T-helper 17 cell (primary cell): ENCODE measurements at places on chromosomes 11 and 22.

DNA sequence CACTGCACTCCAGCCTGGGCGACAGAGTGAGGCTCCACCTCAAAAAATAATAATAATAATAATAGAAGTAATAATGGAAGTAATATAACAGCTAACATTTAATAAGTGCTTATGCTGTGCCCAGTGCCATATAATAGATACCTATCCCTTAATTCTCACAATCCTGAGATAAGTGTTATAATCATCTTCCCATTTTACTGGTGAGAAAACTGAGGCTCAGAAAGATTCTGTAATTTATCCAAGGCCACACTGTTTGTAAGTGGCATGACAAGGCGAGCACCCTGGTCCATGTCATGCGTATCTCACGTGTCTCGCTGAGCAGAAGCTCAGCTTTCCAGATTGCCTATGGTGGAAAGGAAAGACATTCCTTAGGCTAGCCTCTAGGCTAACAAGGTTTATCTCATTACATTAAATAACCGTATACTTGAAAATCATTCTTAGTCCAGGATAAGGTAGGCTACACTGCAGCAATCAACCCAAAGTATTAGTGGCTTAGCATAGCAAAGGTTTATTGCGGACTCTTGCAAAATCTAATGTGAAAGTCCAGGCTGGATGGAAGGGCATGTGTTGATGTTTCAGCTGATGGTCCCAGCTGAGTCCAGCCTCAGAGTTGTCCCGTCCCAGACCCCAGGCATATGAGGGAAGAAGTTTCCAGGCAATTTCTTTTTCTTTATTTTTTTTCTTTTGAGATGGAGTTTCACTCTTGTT is 15.0 kb upstream of the LDLRAD3 start:
- peaks cover 38% of the 10 kb centered on the region for H3K27me3 ChIP-seq

DNA sequence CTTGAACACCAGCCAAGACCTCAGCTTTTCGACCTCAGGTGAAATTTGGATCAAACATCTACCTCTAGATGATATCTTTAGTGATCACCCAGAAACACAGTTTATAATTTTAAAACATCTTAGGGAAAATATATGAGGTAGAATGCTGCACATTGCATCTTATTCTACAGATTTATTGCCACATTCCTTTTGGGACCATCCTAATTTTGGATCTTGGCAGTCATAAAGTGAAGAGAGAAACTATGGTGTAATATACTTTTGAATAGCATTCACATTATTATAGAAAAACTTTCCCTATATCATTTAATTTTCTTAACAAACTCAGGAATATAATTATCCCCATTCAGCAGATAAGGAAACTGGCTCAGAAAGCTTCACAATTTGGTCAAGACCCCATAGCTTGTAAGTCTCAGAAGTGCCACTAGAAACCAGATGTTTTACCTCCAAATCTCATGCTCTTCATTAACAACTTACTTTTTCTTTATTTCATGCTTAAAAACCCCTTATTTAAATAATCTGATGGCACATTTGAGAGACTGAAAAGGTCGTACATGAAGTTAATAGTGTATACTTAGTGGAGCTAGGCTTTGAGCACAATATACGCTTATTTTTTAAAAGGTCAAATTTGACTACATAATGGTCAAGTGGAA is 199.2 kb upstream of the CTSC start:
- DNase-seq, result no peak
- H3K27me3 ChIP-seq, result peaks cover 40% of the 10 kb centered on the region
- H3K4me1 ChIP-seq, result no peaks in the 10 kb centered on the region

GRCh38 chr11:112734207-112734606 is 227.0 kb upstream of the NCAM1 start:
- no peaks in the 10 kb centered on the region for H3K36me3 ChIP-seq
- H3K27me3 ChIP-seq, result peaks cover 21% of the 10 kb centered on the region
- H3K27ac ChIP-seq, result no peak overlapping the region
- DNase-seq, result no peak

DNA sequence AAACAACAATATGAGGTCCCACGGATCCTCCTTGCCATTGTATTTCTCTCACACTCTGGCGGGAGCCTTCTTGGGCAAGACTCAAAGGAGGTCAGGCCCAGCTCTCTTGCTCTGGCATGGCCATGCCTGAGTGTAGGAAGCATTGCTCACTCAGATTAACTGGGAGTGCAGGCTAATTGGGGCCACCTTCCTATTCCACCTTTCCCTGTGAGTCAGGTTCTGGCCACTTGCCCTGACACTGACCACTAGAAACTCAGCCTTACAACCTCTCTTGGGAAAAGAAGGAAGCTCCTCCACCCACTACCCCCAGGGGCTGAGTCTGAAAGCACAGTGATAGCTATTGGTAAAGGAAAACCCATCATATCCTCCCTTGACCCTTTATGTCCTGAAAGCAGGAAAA is 121.8 kb upstream of the NTM start:
- no peaks in the 10 kb centered on the region for H3K4me1 ChIP-seq
- no peak for DNase-seq
- H3K36me3 ChIP-seq, result no peaks in the 10 kb centered on the region
- H3K27ac ChIP-seq, result no peak overlapping the region
- H3K27me3 ChIP-seq, result peaks cover 25% of the 10 kb centered on the region

DNA sequence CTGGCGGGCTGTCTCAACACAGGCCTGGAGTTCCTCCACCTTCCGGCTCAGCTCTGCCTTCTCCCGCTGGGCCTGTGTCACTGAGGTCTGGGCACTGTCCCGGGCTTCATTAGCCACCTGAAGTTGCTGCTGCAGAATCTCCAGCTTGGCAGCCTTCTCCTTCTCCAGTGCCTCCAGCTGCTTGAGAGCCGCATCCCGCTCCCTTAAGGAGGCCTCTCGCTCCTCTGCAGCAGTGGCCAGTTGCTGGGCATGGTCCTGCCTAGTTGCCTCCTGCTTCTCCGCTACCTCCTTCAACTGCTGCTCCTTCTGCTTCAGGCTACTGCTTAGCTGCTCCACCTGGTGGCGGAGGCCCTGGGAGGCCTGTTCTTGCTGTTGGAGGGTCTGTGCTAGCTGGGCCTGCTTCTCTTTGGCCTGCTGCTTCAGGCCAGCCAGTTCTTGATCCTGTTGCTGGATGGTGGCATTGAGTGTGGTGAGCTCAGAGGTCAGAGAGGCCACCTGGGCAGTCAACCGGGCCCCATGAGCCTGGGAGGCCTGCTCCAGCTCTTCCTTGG is 16.9 kb downstream of the IL18BP start:
- no peak for DNase-seq
- H3K27me3 ChIP-seq, result no peaks in the 10 kb centered on the region
- H3K36me3 ChIP-seq, result peaks cover 19% of the 10 kb centered on the region
- H3K4me1 ChIP-seq, result peaks cover 8% of the 10 kb centered on the region
- H3K4me3 ChIP-seq, result peak overlapping the region; percentile 81

GRCh38 chr22:20174785-20175596 is 24.1 kb upstream of the CCDC188 start:
- H3K4me3 ChIP-seq, result no peak overlapping the region
- no peaks in the 10 kb centered on the region for H3K36me3 ChIP-seq
- H3K27ac ChIP-seq, result no peak overlapping the region

- H3K4me1 ChIP-seq, result no peaks in the 10 kb centered on the region
- H3K4me3 ChIP-seq, result no peak overlapping the region
- no peaks in the 10 kb centered on the region for H3K27me3 ChIP-seq
- no peak for DNase-seq
- H3K27ac ChIP-seq, result no peak overlapping the region
- H3K36me3 ChIP-seq, result peaks cover 2% of the 10 kb centered on the region
Measured at GRCh38 chr22:30855677-30856518, 112.7 kb downstream of the MORC2 start.

- no peak for DNase-seq
- no peaks in the 10 kb centered on the region for H3K36me3 ChIP-seq
- peak overlapping the region; percentile 7 for H3K4me3 ChIP-seq
- peak overlapping the region; percentile 94 for H3K27ac ChIP-seq
- no peaks in the 10 kb centered on the region for H3K27me3 ChIP-seq
Measured at GRCh38 chr22:22752556-22753477, 108.4 kb downstream of the GGTLC2 start.
